ENCODE measurements at places on chromosomes 5 and 9. TPM values are rescaled to one million over a fixed set of nuclear protein-coding genes. Genes with fewer than 3 reads are reported as not detected.

Gene IFNB1
- total RNA-seq = not detected

GRCh38 chr5:28226407-28226806, 1188.0 kb upstream of the CDH9 start:
- H3K4me1 ChIP-seq = no peaks in the 10 kb centered on the region
- no peak overlapping the region for H3K4me3 ChIP-seq
- H3K36me3 ChIP-seq = no peaks in the 10 kb centered on the region
- H3K27me3 ChIP-seq = no peaks in the 10 kb centered on the region

DNA sequence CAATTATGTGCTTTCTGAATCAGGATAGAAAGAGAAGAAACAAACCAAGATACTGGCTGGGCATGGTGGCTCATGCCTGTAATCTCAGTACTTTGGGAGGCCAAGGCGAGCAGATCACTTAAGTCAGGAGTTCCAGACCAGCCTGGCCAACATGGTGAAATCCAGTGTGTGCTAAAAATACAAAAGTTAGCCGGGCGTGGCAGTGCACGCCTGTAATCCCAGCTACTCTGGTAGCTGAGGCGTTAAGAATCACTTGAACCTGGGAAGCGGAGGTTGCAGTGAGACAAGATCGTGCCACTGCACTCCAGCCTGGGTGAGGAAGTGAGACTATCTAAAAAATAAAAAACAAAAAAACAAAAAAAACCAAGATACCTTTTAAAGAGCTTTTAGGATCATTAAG, 214.2 kb downstream of the NFIB start:
- DNase-seq = no peak
- no peak overlapping the region for H3K27ac ChIP-seq
- H3K4me3 ChIP-seq = no peak overlapping the region
- no peaks in the 10 kb centered on the region for H3K36me3 ChIP-seq

DNA sequence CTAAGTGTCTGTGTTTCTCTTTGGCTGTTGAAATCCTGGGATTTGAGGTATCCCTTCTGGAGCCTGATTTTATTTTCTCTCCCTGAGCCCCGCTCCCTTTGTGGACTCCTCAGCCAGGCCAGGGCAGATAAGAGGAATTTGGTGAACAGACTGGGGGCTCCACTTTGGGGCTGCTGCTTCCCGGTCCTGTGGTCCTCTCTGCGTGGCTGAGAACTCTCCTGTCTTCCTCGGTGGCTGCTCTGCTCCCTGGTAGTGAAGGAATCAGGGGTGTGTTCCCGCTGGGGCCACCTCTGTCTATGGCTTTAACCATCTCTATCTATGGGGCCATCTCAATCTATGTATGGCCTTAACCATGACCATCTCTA, 71.7 kb upstream of the SH3PXD2B start:
- no peaks in the 10 kb centered on the region for H3K36me3 ChIP-seq
- H3K27me3 ChIP-seq = peaks cover 37% of the 10 kb centered on the region
- H3K4me1 ChIP-seq = no peaks in the 10 kb centered on the region

GRCh38 chr9:108205276-108205675, 650.5 kb downstream of the ACTL7B start:
- no peaks in the 10 kb centered on the region for H3K36me3 ChIP-seq
- H3K27me3 ChIP-seq = no peaks in the 10 kb centered on the region
- no peak overlapping the region for H3K27ac ChIP-seq
- no peaks in the 10 kb centered on the region for H3K4me1 ChIP-seq
- no peak overlapping the region for H3K4me3 ChIP-seq
- no peak for DNase-seq

DNA sequence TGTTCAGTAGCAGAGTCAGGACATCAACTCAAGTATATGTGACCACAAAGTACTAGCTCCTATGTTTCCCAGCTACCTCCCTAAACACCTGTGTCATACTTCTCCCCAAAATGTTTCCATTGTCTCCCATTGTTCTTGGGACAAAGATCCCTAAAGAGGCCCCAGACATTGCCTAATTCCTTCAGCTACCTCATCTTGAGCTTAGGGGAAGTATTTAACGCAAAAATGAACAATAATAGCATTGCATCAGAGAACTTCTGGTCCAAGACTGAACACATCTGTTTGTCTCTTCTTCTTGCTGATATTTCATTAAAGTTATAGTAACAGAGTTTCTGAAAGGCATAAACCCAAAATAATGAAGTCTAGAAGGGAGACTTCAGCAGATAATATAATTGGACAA, 430.8 kb downstream of the MTRR start:
- no peak overlapping the region for H3K27ac ChIP-seq
- no peak for DNase-seq
- no peaks in the 10 kb centered on the region for H3K27me3 ChIP-seq
- no peaks in the 10 kb centered on the region for H3K4me1 ChIP-seq

Gene ADAMTS6
- 173 TPM for total RNA-seq

DNA sequence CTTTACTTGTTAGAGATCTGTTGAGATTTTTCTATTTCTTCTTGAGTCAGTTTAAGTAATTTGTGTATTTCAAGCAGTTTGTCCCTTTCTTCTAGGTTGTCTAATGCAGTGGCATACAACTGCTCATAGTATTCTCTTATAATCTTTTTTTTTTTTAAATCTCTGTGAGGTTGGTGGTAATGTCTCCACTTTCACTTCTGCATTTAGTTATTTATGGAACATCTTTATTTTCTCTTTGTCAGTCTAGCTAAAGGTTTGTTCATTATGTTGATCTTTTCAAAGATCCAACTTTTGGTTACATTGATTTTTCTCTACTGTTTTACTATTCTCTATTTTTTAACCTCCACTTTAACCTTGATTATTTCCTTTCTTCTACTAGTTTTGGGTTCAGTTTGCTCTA, 13.8 kb downstream of the FOXE1 start:
- DNase-seq = no peak
- H3K4me3 ChIP-seq = no peak overlapping the region
- no peak overlapping the region for H3K27ac ChIP-seq
- peaks cover 39% of the 10 kb centered on the region for H3K27me3 ChIP-seq
- H3K36me3 ChIP-seq = no peaks in the 10 kb centered on the region
- no peaks in the 10 kb centered on the region for H3K4me1 ChIP-seq

Gene TSSK1B
- under 0.01 TPM for total RNA-seq

DNA sequence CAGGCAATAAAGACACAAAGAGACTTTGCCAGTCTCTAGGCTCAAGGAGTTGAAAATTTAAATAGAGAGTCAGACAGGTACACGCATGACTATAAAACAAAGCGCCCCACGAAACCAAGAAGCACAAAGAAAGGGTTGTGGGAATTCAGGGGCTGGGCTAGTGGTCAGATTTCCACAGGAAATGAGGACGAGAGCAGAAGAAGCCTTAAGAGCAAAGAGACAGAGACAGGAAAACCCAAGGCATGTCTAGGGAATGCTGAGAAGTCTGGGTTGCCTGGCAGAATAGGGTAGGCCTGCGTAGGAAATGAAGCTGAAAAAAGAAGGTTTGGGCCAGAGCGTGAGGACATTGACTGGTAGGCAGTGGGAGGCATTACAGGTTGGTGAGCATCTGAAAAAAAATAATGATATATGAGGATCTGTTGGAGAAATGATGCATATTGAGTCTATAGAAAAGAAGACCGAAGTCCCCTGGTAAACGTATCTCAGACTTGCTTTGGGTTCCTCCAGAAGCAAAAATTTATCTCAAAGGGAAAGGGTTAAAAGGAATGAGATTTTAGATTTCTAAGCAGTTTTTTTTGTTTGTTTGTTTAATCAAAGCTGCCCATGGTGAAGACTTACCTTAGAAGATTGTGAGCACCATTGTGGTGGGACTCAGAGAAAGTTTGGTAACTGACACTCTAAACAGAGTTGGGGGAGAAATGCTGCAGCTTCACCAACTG, 51.8 kb downstream of the SLC1A3 start:
- DNase-seq = peak; percentile 10
- no peaks in the 10 kb centered on the region for H3K27me3 ChIP-seq
- peaks cover 5% of the 10 kb centered on the region for H3K4me1 ChIP-seq
- H3K27ac ChIP-seq = peak overlapping the region; percentile 47
- H3K4me3 ChIP-seq = no peak overlapping the region

DNA sequence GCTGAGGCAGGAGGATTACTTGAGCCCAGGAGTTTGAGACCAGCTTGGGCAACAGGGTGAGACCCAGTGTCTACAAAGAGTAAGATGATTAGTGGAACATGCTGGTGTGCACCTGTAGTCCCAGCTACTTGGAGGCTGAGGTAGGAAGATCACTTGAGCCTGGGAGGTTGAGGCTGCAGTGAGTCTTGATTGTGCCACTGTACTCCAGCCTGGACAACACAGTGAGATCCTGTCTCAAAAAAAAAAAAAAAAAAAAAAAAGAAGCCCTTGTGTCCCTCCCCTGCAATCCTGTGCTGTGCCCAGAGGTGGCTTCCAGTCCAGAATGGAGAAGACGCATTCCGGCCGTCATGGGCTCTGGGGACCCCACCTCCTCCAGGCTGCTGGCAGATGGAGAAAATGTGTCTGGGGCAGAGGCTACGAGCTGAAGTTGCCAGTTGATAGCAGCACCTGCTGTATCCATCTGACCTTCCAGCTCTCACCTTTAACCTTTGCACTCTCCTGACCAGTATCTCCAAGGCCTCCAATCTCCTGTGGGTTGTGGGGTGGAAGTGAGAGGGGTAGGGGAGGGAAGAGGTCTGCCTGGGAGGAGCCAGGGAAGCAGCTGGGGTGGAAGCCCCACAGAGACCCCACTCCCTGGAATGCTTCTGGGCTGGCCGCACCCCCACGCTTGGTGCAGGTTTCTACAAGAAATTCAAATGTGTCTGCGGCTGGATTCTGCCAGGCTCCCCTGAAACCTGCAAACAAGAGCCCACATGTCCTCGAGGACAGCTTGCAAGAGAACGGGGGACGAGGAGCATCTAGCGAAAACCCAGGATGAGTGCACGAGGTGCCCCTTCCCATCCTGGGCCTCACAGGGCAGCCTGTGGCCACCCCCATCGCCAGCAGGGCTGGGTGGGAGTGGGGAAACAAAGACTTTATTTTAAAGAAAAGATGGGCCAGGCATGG, 148.3 kb upstream of the IER5L start:
- H3K27ac ChIP-seq = no peak overlapping the region
- peaks cover 9% of the 10 kb centered on the region for H3K4me1 ChIP-seq
- no peaks in the 10 kb centered on the region for H3K36me3 ChIP-seq
- no peak overlapping the region for H3K4me3 ChIP-seq

Gene RNF183
- not detected for total RNA-seq

Gene C8G
- not detected for total RNA-seq

Gene PRDM9
- not detected for total RNA-seq

Gene FBXL7
- total RNA-seq = 4.4 TPM
